ENCODE measurements at places on chromosomes 5 and 9. TPM values are rescaled to one million over a fixed set of nuclear protein-coding genes. Genes with fewer than 3 reads are reported as not detected.
A peak's percentile ranks its signal among the peaks of the same experiment; 100 is the strongest.

GRCh38 chr9:136267261-136268111 lies 21.9 kb upstream of the QSOX2 start:
- DNase-seq = peak; percentile 73

DNA sequence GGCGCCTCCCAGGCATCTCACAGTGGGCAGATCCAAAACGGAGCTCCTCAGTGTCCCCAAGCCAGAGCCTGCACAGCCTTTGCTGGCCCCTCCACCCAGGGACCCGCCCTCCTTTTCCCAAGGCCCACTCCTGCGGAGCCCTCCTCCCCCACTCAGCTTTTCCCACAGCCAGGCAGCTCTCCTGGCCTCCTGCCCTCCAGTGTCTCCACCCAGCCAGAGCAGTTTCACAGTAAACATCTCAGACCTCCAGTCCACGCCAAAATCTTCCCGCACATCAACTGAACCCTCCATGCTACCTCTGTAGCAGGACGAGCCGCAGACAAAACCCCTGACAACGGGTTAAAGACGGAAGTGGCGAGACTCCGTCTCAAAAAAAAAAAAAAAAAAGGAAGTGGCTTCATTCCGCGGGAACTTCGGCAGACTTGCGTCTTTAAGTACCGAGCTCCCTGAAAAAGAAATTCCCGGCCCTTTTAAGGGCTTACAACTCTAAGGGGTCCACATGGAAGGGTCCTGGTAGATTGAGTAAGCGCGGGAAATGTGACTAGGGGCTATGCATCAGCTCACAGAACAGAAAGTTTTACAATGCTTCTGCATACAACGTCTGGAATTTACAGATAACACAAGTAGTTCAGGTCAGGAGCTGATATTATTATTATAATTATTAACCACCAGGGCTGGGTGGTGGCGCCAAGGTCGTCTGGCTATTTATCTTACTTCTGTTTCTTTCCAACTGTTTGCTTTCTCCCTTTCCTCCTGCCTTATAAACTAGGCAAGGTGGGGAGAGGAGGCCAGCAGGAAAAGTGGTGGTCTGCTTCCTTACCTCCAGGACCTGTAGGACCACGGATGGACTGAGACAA lies 11.4 kb upstream of the GRIN1 start:
- no peak for DNase-seq

DNA sequence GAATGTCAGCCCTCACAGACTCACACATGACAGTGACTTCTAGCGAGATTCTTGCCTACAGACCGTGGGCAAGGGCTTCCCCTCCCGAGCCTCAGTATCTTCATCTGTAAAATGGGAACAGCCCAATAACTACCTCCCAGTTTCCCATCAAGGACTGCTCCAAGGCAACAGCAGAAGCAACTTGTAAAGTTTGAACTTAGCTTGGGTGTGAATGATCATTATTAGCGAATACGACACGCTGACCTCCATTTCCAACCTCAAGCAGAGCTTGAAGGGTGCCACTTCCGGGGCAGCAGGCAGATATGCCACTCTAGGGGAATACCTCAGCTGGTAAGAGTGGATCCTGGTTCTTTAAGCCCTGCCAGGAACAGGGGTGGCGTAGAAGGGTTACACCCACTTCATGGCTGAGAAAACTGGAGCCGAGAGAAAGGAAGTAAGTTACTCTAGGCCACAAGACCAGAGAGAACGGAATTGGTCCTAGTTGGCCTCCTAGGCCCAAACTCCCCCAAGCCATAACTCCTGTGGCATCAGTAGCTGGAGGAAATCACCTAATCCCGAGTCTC lies 2.0 kb downstream of the RNF44 start:
- DNase-seq = no peak

PCDHGB6 gene
- total RNA-seq = not detected

- DNase-seq = peak; percentile 16
Measured at GRCh38 chr5:17411436-17412402, 86.3 kb upstream of the TAF11L2 start.

DNA sequence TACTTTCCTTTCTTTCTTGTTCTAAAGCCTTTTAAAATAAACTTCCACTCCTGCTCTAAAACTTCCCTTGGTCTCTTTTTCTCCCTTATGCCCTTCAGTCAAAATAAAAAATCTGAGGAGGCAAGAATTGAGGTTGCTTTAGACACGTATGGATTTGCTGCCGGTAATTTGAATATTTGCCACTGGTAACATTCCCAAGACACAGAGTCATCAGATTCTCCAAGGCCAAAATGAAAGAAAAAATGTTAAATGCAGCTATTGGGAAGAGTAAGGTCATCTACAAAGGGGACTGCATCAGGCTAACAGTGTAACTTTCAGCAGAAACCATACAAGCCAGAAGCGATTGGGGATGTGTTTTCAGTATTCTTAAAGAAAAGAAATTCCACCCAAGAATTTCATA lies 311.1 kb downstream of the CDH18 start:
- no peak for DNase-seq

ANKRD31 gene
- 2.8 TPM for total RNA-seq

HEMGN gene
- not detected for total RNA-seq
